Pancreas (tissue), 10 donors: ENCODE measurements at places on chromosomes 7 and 10. TPM values are rescaled to one million over a fixed set of nuclear protein-coding genes. Genes with fewer than 3 reads are reported as not detected.
A peak's percentile ranks its signal among the peaks of the same experiment; 100 is the strongest.

DNA sequence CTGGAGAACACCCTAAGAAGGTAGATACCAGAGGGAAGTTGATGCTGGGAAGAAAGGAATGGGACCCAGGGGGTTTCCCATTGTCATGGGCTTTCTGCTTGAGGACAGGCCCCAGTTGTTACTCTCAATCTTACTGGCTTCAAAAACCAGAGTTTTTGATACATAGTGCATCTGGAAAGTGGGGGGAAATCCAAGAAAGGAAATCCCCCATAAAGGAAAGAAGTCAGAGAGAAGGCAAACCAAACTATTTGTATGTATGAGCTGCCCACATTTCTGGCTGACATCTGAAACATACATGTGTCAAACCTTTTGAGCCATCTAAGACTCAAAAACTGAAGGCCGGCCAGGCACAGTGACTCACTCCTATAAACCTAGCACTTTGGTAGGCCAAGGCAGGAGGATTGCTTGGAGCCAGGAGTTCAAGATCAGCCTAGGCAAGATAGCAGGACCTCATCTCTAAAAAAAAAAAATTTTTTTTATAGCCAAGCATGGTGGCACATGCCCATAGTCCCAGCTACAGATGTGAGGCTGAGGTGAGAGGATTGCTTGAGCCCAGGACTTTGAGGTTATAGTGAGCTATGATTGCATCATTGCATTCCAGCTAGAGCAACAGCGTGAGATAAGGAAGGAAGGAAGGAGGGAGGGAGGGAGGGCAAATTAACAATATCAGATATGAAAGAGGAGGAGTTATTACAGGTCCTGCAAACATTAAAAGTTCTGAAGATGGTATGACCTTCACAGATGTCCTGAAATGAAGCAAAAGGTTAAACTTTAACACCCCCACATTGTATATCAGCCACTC, 6.7 kb upstream of the COA1 start:
- no peak for DNase-seq

Gene PRSS58
- not detected for total RNA-seq

- DNase-seq = no peak
These were observed 19.4 kb upstream of the LYZL1 start for GRCh38 chr10:29269486-29269885.

- DNase-seq = no peak
These were observed 142.6 kb upstream of the RNF32 start for GRCh38 chr7:156497776-156498509.

Gene PRSS1
- total RNA-seq = 48,943 TPM

Gene LDB3
- total RNA-seq = 0.22 TPM

- peak; percentile 83 for DNase-seq
These were observed at the start of gene CALHM2 for GRCh38 chr10:103451831-103452505. CALHM2 (minus strand) TSS chr10:103452370; CDS start chr10:103449941, 2,429 bp downstream.

Gene CCL24
- total RNA-seq = not detected

Gene SLC39A12
- total RNA-seq = not detected

Gene CNNM1
- total RNA-seq = 1.2 TPM

GRCh38 chr10:59713196-59713821, 3.7 kb upstream of the SLC16A9 start:
- no peak for DNase-seq

GRCh38 chr10:50310560-50311174, 59.4 kb upstream of the ASAH2 start:
- DNase-seq = no peak

- no peak for DNase-seq
These were observed 102.8 kb upstream of the ARID5B start for GRCh38 chr10:61798713-61799112.

- DNase-seq = no peak
These were observed 59.9 kb downstream of the EGFR start for GRCh38 chr7:55078465-55079372.

- DNase-seq = no peak
These were observed 481.8 kb downstream of the SEMA3D start for GRCh38 chr7:84705079-84705478.

DNA sequence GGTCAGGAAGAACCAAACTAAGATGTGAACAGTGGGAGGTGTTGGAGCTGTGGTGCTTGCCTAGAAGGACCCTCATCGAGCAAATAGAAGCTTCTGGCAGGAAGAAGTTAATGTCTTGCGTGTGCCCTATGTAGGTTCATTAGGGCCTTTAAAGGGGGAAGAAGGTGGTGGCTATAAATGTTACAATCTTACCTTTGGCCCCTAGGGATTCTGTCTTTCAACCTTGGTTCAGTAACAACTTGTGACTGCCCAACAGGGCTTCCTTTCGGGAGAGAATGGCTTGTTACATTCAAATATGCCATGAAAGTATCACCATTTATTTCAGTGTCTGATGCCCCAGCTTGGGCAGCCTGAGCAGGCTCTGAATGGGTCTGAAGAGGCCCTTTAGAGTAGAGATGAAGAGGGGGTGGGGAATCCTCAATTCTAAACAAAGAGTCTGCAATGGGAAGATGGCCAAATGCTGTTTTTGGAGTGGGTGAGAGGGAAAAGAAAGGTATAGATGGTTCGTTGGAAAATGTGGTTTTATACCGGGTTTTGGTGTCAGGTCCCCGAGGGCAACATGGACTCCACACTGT, 108.0 kb downstream of the TCF7L2 start:
- no peak for DNase-seq

Gene ADD3
- 58.5 TPM for total RNA-seq

Gene FAM149B1
- total RNA-seq = 10.9 TPM

DNA sequence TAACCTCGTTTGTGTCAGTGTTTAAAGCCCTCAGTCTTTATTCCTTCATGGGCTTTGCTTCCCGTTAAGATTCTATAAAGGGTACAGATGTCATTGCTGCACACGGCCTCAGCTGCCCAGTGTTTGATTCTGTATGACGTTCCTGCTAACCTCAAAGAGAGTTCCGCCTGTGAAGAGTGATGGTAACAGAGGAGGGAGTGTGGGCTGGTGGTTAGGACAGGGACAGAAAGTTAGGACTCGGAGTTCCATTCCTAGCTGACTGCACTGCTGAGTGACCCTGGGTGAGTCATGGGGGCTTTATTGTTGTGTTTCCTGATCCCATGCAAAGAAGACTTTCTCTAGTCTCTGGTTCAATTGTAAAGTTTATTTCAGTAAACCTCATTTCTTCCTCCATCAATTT, 227.1 kb downstream of the DYNC1I1 start:
- DNase-seq = no peak

- no peak for DNase-seq
These were observed 383.6 kb upstream of the TPK1 start for GRCh38 chr7:145219461-145219860.

Gene HABP2
- 9.3 TPM for total RNA-seq

Gene LRMDA
- 11.0 TPM for total RNA-seq

Gene UCN3
- total RNA-seq = 1.2 TPM

GRCh38 chr10:118913825-118914224, 115.7 kb upstream of the NANOS1 start:
- no peak for DNase-seq

DNA sequence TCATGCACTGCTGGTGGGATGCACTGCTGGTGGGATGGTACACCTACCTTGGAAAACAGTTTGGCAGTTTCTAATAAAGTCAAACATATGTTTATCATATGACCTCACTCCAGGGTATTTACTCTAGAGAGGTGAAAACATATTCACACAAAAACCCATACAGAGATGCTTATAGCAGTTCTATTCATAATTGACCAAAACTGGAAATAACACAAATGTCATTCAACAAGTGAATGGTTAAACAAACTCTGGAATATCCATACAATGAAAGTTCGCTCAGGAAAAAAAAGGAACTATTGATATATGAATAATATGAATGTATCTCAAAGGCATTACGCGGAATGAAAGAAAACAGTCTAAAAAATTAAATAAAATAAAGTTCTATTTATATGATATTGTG, 19.5 kb downstream of the CCDC71L start:
- no peak for DNase-seq

DNA sequence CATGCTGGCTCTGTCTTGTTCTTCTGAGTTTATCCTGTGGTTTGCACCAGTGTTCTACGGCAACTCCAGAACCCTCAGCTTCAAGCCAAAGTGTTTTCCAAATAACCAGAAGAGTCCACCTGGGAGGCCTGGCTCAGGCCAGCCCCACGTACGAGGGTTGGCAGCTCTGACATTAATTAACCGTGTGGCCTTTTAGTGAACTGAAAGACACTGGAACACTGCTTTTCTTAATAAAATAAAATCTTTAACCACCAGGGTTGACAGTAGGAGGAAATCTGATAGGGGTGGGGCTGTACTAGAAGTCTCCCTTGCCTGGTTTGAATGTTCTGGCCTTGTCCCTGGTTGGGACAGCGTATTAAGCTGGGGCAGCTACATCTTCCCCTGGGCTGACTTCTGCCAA, 64.9 kb downstream of the SYPL1 start:
- DNase-seq = no peak

- DNase-seq = no peak
These were observed 29.1 kb downstream of the CELF2 start for GRCh38 chr10:11046776-11047160.

DNA sequence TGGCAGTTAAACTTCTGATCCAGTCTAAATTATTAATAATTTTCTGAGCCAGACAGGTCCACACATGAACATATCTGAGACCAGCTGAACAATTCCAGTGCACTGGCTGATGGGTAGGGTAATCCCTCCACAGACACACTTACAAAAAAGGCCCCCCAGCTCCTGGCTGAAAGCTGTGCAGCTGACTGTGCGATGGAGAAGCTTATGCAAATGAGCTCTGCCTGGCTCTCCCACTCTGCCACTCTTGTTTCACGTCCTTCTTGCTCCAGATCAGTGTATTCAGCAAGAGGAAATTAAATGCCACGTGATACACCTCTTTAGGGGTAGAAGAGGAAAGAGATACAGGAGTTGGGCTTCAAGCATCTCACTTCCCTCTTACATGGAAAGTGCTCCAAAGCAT, 76.4 kb upstream of the FEZF1 start:
- no peak for DNase-seq

Gene MYL10
- not detected for total RNA-seq

- DNase-seq = no peak
These were observed 202.7 kb downstream of the DNAJB6 start for GRCh38 chr7:157539521-157539920.

Gene CHCHD3
- total RNA-seq = 16.4 TPM

Gene LRRN3
- 0.46 TPM for total RNA-seq

Gene FAM237B
- total RNA-seq = not detected

- DNase-seq = no peak
These were observed 497.7 kb downstream of the KIF20B start for GRCh38 chr10:90199093-90199492.

DNA sequence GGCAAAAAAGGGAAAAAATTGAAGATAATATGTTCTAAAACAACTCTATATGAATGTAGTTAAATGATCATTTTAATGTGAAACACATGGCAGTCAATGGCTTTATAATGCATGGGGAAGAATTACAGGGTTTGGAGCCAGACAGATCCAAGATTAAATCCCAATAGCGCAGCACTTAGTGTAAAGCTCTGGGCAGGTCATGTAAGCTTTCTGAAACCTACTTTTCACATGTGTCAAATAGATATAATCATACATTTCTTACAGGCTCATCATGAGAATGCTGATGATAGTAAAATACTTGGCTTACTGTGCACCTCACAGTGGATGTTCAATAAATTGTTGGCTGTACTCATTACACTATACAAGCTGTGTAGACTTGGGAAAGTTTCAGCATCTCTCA, 48.0 kb upstream of the ZNF365 start:
- no peak for DNase-seq

DNA sequence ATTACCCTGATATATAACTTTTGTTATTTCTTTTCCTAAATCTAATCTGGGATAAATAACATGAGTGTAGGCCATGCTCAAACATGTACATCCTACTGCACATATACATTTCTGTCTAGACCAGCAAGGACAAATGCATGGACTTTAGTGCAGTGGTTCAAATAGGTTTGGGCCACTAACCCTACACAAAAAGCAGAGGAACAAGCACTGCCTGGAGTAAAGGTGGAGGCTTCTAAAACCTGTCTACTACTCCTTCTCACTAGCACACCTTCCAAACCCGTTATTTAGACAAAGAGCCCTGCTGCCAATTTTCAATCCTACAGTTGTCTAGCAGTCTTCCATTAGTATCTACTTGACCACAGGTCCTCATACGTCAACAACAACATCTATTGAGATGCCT, 34.8 kb downstream of the SGCE start:
- no peak for DNase-seq

- no peak for DNase-seq
These were observed 39.8 kb upstream of the SRGN start for GRCh38 chr10:69048103-69048502.

Gene FAM221A
- total RNA-seq = 14.8 TPM

- no peak for DNase-seq
These were observed 118.1 kb downstream of the GATA3 start for GRCh38 chr10:8172604-8173003.

DNA sequence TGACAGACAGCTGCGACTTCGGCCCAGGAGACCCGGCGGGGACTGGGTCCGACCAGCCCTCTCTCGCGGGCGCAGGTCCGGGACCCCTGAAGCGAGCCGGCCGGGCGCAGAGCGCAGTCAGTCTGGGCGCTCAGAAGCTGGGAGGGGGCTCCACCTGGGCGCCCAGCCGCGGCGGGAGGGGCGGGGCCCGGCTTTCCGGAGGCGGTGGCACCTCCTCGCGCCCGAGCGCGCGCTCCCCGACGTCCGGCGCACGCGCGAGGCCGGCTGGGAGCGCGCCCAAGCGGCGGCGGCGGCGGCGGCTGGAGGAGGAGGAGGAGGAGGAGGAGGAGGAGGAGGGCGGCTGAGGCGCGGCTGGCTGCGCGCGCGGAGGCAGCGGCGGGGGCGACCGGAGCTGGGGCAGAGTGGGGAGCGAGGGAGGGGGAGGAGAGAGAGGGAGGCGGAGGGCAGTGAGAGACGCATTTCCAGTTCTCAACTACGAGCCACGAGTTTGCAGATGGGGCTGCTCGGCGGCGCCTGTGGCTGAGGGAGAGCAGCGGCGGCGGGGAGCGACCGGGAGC, at the start of gene PALS2:
Gene PALS2, plus strand, starts transcription at position 456 of the 557 bp plus-strand sequence. CDS start 50,216 bp downstream, outside the sequence.
- DNase-seq = peak; percentile 94

DNA sequence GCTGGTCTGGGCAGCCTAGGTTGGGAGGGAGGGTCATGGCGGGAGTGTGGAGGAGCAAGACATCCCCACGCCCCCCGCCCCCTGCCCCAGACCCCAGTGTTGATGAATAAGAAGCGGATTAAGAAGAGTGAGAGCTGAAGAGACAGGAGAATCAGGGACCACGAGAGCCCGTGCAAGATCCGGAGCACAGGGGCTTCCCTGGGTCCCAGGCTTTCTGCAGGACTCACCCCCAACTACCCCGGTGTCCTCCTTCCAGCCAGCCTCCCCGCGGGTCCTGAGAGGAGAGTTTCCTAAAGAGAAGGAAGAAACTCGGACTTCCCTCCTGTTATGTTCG, 20.1 kb downstream of the GHRHR start:
- DNase-seq = no peak

- no peak for DNase-seq
These were observed 33.3 kb downstream of the CALML3 start for GRCh38 chr10:5557799-5558771.
